Endodermal cell (in vitro differentiated cells): ENCODE measurements at places on chromosomes 5 and 9. TPM values are rescaled to one million over a fixed set of nuclear protein-coding genes. Genes with fewer than 3 reads are reported as not detected.

GRCh38 chr9:136693490-136694162, 6.4 kb upstream of the AGPAT2 start:
- DNase-seq: peak; percentile 76
- no peaks in the 10 kb centered on the region for H3K27me3 ChIP-seq
- no peak overlapping the region for H3K27ac ChIP-seq
- H3K4me3 ChIP-seq: no peak overlapping the region
- H3K4me1 ChIP-seq: no peaks in the 10 kb centered on the region

GRCh38 chr9:110687497-110687896, 18.9 kb downstream of the MUSK start:
- H3K4me1 ChIP-seq: no peaks in the 10 kb centered on the region
- no peak overlapping the region for H3K27ac ChIP-seq
- H3K27me3 ChIP-seq: no peaks in the 10 kb centered on the region
- no peak for DNase-seq
- H3K4me3 ChIP-seq: no peak overlapping the region

The TAF11L10 gene
- not detected in 3 replicates for total RNA-seq

The PGM5 gene
- total RNA-seq: 0.64 to 1.2 TPM (median 0.67 TPM) in 3 replicates

GRCh38 chr5:10913841-10914240, 152.8 kb upstream of the DAP start:
- no peaks in the 10 kb centered on the region for H3K27me3 ChIP-seq
- DNase-seq: no peak
- no peaks in the 10 kb centered on the region for H3K36me3 ChIP-seq

GRCh38 chr9:88746029-88746742, 211.2 kb downstream of the NXNL2 start:
- peaks cover 3% of the 10 kb centered on the region for H3K4me1 ChIP-seq
- no peaks in the 10 kb centered on the region for H3K27me3 ChIP-seq
- H3K36me3 ChIP-seq: no peaks in the 10 kb centered on the region
- no peak for DNase-seq
- H3K27ac ChIP-seq: no peak overlapping the region
